Activated T-cell treated with anti-CD3 and anti-CD28 coated beads for 48 hours (primary cell): ENCODE measurements at places on chromosomes 16 and 17.

DNA sequence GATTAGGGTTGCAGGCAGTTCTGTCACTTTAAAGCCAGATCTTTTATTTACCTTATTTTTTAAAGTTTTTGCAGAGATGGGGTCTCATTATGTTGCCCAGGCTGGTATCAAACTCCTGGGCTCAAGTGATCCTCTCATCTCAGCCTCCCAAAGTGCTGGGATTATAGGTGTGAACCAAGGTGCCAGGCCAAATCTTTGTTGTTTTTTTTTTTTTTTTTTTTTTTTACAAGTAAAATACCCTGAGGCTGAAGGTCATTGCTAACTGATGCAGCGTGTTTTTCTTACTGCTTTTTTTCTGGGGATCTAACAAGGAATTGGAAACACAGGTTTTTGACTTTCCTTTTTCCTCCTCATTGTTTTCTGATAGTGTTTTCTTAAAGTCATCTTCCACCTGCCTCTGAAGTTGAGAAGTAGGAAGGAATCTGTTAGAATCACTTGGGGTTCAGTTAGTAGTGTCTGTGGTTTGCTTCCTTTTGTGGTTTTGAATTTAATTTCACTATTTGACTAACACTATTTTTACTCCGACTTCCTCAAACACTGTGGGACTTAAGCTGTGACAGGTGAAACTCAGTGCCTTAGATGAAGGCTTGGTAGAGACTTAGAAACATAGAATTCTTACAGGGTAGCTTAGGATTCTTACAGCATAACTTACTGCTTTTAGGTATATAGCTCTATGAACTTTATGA, 22.2 kb downstream of the CLTC start:
- no peak for DNase-seq

- no peak for DNase-seq
Measured at GRCh38 chr17:9138161-9138717, 116.9 kb downstream of the NTN1 start.

DNA sequence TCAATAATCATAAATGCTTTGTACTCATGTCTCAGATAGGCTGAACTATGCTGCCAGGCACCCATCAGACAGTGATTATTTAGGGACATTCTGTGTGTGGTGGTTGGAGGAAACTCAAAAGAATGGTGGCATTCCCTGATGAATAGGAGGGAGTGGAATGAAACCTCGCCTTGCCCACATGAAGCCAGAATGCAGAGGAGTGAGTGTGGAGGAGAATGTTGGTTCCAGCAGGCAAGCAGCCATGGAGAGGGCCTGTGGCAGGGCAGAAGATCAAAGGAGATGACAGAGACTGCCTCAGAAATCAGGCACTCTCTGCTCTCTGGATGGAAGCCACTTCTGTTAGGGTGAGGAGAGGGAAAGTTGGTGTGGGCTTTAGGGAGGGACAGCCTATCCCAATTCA, 22.5 kb downstream of the KCTD19 start:
- no peak for DNase-seq

- DNase-seq: no peak
Measured at GRCh38 chr16:75273054-75273925, 21.9 kb upstream of the BCAR1 start.

- no peak for DNase-seq
Measured at GRCh38 chr17:8995711-8996110, 25.6 kb upstream of the NTN1 start.

GRCh38 chr17:69715656-69716055, 301.2 kb downstream of the MAP2K6 start:
- DNase-seq: no peak
